ENCODE measurements at places on chromosomes 2 and 18.

- DNase-seq: no peak
These were observed 655.9 kb downstream of the DCC start for GRCh38 chr18:52995875-52996274.

DNA sequence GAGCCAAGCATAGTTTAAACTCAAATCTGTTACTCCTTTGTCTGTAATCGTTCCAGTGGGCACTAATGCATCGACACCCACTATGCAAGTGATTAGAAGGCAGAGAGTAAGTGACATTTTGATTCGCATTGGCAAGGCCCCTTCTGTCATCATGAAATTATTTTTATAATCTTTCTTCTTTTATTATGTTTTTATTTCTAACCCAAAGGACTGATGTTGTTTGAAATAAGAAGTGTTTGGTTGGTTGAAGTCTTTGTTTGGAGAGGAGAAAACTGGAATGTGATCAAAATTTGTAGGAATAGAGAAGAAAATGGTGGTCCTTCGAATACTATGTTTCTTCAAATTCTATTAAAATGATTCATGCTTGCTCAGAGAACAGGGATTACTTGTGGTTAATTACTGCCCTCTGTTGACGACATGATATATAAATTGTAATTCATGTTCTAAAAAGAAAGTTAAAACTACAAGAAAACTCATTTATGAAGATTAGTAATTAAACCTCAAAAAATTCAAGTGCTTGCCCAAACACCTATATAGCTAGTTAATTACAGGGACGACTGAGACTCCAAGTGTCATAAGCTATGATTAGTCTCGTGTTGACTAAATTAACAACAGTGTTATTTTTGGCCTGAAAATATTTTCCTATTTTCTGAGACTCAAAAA lies 26.4 kb upstream of the TFPI start:
- DNase-seq: peak; percentile 84

GRCh38 chr2:74858281-74858680 lies 24.4 kb downstream of the HK2 start:
- DNase-seq: no peak

- no peak for DNase-seq
These were observed 150.6 kb upstream of the COPS8 start for GRCh38 chr2:236935083-236935482.

DNA sequence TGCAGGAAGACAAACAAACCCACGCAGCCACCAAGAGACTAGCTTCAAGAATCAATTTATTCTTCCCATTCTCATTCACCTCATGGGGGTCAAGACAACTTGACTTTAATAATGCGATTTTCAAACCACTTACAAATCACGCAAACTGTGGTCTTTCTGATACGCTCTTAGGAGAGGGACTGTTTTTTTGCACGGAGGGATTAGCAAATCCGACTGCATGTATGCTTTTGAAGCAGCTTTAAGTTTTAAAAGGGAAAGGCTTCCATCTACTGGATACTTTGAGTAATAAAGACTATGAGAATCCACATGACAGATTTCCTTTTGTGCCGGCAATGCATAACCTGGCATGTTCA lies 322.9 kb upstream of the KCNJ3 start:
- DNase-seq: peak; percentile 52

DNA sequence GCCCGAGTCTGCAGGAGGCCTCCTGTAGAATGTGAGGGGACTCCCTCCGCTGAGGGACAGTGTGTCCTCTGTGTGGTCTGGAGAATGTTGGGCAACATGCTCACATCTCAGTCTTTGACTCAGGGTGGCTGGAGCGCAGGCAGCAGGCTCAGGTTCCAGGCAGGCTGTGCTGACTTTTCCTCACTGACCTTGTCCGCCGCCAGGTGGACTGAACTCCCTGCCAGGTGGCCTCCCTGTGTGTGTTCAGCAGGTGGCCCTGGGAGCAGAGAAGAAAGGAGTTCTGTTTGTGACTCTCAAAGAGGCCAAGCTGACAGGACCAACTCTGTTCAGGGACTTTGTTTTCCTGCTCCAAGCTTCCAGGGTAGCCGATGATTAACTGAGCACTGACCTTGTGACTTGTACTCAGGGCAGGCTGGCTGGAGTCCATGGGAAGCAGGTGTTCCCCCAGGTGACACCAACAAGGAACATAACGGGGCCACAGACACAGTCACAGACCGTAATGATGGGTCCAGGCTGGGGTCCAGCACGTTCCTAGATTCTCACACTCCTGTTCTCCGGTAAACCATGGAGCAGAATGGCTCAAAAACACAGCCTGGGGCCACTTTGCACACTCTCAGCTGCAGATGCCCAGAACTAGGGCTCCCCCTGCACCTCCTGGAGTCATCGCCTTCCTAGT lies 439.8 kb downstream of the RNF144A start:
- DNase-seq: no peak

DNA sequence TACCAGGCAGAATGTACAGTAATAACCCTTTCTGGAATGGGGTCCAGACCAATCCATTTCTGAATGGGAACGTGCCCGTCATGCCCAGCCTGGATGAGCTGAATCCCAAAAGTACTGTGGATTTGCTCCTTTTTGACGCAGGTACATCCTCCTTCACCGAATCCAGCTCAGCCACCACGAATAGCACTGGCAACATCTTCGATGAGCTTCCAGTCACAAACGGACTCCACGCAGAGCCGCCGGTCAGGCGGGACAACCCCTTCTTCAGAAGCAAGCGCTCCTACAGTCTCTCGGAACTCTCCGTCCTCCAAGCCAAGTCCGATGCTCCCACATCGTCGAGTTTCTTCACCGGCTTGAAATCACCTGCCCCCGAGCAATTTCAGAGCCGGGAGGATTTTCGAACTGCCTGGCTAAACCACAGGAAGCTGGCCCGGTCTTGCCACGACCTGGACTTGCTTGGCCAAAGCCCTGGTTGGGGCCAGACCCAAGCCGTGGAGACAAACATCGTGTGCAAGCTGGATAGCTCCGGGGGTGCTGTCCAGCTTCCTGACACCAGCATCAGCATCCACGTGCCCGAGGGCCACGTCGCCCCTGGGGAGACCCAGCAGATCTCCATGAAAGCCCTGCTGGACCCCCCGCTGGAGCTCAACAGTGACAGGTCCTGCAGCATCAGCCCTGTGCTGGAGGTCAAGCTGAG lies 89.6 kb downstream of the SH3BP4 start:
- DNase-seq: no peak

DNA sequence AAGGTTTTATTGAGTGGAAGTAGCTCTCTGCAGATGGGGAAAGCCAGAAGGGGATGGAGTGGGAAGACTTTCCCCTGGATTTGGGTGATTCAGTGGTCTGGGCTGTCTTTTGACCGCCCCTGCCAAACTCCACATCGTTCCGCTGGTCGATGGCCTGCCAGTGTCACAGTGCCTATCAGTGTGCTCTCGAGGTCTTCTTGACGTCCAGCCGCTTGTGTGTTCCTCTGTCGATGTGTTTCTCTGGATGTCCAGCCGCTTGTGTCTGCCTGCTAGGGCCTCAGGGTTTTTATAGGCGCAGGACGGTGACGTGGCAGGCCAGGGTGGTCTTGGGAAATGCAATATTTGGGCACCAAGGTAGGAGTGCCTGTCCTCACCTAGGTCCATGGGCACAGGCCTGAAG lies 1371.4 kb upstream of the PIK3C3 start:
- no peak for DNase-seq

DNA sequence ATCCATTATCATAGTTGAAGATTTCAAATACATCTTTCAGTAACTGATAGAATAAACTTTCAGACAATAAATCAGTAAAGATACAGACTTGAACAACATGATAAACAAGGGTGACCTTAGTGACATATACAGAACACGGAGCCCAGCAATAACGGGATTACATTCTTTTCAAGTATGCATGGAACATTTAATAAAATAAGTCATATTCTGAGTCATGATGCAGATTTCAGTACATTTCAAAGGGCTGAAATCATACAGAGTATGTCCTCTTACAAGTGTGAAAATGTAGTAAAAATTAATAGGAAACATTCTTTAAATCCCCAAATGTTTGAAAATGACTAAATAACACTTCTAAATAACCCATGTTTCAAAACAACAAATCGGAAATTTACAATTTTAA lies 17.2 kb upstream of the KLHL29 start:
- DNase-seq: no peak

DNA sequence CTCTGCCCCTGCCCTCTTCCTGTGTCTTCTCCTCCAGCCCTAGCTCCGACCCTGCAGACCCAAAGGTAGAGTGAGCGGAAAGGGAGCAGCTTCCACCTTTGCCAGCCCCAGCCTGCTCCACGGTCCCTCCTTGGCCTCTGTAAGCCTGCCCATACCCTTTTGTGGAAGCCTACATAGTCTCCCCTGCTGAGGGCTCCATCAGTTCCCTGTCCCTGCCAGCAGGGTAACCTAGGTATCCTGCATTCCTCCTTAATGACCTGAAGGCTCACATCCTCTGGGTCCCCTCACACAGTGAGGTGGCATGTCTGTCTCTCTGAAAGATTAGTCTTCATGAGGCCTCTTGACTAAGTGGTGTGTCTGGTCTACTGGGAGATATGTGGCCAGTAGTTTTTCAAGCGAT lies 20.5 kb upstream of the ACKR3 start:
- DNase-seq: no peak

GRCh38 chr2:241049739-241050623 lies 51.6 kb downstream of the SNED1 start:
- peak; percentile 10 for DNase-seq

GRCh38 chr2:207448006-207448405 lies 81.8 kb upstream of the CREB1 start:
- DNase-seq: peak; percentile 31

GRCh38 chr2:127134833-127135830 lies 28.2 kb upstream of the BIN1 start:
- no peak for DNase-seq

GRCh38 chr2:111119822-111120252 lies 877 bp upstream of the BCL2L11 start:
- DNase-seq: no peak

DNA sequence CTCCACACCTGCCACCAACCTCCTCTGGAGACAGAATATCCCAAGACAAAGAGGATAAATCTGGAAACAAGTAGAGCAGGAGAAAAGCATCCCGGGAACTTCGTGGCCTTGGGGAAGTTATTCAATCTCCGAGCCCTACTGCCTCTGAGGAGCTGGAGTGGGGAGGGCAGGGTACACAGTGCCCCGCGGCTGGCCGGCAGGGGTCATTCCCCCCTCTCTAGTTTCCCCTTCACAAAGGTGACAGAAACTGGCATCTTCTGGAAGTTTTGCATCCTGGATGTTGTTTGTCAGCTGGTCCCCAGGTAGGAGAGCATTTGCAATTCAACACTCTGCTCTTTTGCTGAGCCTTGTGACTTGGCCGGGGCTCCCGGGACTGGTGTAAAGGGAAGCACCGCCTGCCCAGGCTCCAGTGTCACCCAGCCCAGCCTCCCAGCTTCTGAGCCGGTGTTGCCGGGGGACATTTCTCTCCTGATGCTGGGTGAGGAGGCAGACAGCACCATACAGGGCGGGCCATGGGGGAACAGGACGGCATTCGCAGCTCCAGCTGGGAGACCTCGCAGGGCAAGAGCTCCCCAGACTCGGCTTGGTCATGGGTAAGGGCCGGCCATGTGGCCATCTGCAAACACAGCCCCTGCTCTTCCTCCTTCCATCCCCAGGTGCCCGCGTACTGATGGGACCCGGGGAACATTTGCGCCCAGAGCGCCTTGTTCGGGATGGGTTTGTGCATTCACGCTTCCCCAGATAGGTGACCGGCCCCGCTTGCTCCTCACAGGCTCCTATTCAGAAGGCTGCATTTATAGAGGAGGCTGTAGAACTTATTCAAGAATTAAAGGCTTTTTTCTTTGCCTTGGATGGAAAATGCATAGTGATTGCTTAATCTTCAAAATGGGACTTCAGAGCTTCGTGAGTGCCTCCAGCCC lies 7.4 kb upstream of the NTSR2 start:
- DNase-seq: no peak

GRCh38 chr2:99545066-99545465 lies 55.2 kb upstream of the REV1 start:
- DNase-seq: no peak

- DNase-seq: peak; percentile 99
These were observed 2.3 kb downstream of the ZNF516 start for GRCh38 chr18:76492669-76493212.

GRCh38 chr2:172119089-172119488 lies 16.4 kb upstream of the DLX2 start:
- DNase-seq: peak; percentile 52

GRCh38 chr2:106124106-106124756 lies 69.9 kb downstream of the UXS1 start:
- no peak for DNase-seq

GRCh38 chr2:73176881-73177644 lies 25.3 kb upstream of the NOTO start:
- peak; percentile 82 for DNase-seq

DNA sequence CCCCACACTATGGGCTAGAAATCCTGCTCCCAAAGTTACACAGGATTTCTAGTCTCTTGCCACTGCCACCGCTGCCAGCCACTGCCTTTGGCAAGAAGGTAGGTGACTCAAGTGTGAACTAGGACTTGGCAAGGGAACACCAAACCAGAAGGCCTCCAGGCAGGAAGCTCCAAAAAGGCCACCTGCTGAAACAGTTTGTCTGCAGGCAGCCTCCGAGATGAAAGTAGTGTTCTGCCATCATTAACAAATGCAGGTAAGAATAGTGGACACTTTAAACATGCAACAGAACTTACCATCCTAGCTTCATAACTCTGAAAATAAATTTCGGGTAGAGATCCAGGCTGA lies 3.9 kb downstream of the ANKRD44 start:
- no peak for DNase-seq

- no peak for DNase-seq
These were observed 289.2 kb upstream of the SLC39A10 start for GRCh38 chr2:195367809-195368208.

- DNase-seq: no peak
These were observed 86.1 kb downstream of the GBX2 start for GRCh38 chr2:236082061-236082460.

DNA sequence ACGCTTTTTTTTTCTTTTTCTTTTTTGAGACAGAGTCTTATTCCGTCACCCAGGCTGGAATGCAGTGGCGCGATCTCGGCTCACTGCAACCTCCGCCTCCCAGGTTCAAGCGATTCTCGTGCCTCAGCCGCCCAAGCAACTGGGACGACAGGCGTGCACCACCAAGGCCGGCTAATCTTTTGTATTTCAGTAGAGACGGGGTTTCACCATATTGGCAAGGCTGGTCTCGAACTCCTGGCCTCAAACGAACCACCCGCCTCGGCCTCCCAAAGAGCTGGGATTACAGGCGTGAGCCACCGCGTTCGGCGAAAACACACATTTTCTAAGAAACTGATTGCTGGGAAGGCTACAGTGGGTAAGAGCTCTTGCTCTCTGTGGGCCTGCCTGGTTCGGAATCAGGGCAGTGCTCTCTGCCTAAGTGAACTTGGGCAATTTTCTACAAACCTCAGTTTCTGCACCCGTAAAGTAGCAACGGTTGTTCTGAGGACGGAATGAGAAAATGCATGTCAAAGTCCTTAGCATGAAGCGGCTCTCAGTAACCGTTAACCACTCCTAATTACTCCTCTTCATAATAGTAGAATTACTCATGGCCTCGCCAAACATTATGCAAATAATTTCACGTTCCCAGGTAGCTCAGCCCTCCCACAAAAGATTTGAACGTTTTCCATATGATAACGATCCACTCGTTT lies 1.0 kb upstream of the PMAIP1 start:
- DNase-seq: no peak

GRCh38 chr2:44055229-44055628 lies 59.4 kb upstream of the LRPPRC start:
- no peak for DNase-seq

Data from fibroblast of villous mesenchyme (primary cell).